ENCODE measurements at places on chromosomes 6 and 20.

GRCh38 chr20:35490736-35491181 is 35.4 kb downstream of the CEP250 start:
- DNase-seq = no peak

DNA sequence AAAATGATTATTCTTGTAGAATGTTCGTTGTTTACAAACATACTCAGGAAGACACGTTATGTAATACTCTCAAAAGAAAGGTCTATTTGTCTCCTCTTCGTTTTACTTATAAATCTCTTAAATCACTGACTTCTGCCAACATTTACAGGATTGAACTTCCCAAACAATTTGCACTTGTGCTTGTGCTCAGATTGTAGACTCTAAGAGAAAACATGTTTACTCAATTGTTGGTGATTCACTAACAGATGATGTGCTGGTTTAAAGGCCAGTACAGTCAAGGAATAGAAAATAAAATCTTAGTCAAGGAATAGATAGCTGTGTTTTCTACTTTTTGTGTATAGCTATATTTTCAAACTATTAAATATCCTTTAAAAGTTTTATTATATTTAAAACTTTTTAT is 172.8 kb downstream of the GJA1 start:
- DNase-seq = no peak

GRCh38 chr6:105591053-105591452 is 188.2 kb upstream of the PREP start:
- peak; percentile 75 for DNase-seq

DNA sequence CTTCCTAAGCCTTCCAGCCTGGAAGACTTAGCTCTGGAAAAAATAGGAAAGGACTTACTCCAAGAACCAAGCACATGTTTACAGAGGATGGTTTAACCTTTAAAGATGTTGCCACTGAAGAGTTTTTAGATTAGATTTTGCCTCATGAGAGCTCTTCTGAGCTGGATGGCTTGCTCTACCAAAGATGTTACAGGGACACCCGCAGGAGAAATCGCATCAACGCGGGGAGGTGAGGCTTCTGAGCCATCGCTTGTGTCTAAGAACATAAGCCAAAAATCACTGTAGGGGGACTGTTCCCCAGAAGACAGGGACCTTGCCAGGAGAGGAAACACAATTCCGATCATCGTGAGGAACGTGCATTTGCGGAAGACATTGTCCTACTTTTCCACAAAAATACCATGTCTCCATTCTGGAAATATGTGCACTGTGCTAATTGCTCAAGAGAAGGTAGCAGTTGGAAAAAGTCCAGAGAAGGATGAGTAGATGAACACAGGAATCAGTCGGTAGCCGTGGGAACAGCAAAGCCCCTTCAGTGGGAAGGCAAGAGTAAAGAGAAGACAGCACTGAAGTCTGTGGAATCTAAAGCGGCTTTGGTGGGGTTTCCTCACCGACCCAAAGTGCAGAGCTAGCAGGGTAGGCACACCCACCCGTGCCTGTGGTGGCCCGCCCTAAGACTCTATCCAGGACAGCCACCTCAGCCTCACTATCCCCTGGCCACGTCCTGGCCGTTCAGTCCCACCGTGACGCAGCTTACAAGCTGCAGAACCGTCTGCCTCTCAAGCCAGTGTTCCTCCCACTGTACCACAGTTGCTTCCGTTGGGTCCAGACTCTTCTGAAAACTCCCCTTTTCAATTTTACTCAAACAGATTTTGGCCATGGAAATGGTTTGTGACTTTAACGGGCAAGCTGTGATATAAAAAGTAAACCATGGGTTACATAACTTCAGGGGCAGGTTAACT is 334.8 kb downstream of the NRN1 start:
- no peak for DNase-seq

DNA sequence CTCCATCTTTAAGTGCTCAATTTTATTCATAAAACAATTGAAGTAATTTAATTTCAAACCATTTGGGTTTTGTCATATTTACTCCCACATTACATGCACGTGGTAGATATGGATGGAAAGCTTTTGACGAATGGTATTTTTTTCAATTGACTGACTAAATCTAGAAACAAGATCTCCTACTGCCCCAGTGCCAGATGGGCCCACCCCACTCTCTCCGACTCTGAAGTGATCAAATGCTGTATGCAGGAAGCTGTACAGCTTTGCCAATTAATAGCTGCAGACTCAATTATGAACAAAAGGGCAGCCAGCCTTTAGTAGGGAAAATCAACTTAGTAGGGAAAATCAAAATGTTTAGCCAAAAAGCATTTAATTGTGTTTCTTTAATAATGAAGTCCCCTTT is 46.2 kb downstream of the PACRG start:
- DNase-seq = no peak

DNA sequence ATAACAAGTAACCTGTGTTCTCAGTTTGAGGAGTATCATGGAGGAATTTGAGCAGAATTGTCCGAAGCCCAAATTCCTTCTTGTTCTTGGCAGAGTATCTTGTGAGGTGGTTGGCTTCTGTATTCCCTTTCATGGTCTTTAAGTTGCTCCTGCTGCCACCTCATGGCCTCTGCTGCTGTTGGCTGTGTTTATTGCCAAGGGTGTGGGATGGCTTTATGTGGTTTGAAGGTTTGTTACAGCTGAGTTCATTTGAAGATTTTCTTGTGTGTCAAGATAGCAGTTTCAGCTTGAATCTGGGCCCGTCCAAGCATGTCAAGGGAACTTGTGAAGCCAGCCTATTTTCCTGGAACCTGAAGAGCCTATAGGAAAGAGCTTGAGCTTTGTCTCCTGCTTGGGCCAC is 20.2 kb upstream of the TTK start:
- DNase-seq = no peak

DNA sequence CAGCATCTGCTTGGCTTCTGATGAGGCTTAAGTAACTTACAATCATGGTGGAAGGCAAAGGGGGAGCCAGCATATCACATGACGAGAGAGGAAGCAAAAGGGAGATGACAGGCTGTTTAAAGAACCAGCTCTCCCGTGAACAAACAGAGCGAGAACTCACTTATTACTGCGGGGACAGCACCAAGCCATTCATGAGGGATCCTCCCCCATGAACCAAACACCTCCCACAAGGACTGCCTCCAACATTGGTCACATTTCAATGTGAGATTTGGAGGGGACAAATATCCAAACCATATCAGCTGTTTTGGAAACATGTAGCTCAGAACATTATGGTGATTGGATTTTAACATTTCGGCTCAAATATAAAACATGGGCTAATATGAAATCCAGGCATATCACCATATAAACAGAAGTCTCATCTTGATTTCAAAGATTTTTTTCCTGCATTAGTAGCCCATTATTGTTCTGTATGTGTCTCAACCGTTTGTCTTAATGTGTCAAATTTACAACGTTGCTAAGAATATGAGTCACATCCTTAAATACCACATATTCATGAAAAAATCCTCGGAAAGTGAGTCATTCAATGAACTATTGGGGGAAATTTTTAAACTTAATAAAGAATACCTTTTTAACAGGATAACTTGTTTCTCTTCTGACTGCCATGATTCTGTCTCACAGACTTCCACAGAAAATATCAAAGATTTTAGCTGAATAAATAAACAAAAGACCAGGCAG is 894.3 kb downstream of the TFAP2A start:
- no peak for DNase-seq

DNA sequence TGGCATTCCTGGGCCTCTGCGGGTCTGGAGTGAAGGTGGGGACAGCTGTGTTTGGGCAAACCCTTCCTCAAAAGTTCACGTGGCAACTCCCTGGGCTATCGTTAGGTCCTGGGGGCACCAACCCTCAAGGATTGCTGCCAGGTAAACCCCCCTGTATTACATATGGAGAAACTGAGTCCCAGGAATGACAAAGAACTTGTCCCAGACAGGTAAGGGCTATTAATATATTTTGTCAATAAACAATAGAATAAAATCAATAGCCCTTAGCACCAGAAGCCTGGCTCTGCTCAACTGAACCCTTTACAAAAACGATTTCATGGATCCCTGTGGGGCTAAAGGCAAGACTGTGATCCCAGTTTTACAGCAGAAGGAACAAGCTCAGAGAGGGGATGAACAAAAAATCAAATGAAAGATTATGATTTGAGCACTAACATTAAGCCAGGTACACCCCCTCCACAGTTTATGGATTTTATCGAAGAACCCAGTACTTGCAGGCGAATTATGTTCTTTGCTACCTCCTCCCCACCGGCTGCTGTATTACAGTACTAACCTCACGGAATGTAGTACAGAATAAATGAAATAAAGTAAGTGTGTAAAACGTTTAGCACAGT is 2.7 kb downstream of the ID1 start:
- DNase-seq = no peak

DNA sequence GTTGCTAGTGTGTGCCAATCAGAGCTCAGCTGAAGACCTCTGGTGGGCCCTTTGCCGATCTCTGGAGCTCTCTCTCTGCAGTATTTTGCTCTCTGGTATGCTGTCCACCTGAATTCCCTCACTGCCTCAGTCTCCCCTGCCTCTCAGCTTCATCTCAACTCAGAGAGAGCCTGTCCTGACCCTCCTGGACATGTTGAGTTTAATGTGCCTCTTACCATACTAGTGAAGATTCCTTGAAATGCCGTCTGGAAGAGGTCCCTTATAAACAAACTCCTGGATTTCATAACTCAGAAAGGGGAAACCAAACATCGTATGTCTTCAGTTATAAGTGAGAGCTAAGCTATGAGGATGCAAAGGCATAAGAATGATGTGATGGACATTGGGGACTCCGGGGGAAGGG is 231.1 kb upstream of the ZNF217 start:
- no peak for DNase-seq

DNA sequence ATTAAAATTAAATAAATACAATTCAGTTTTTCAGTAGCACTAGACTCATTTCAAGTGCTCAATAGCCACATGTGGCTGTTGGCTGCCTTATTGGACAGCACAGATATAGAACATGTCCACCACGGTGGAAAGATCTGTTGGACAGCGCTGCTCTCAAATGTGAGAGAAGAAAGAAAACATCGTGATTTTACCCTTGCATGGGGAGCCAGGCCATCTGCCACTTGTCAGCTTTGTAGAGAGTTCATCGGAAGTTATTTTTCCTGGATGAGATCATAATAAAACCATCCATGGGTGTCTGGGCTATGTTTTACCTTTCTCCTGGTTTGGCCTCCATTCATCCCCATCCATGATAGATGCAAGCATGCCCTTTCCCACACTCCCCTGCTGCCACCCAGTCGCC is 5.8 kb upstream of the KIF3B start:
- DNase-seq = no peak

GRCh38 chr6:156808287-156808686 is 31.1 kb downstream of the ARID1B start:
- DNase-seq = no peak

GRCh38 chr6:22666586-22666985 is 97.2 kb downstream of the HDGFL1 start:
- no peak for DNase-seq

DNA sequence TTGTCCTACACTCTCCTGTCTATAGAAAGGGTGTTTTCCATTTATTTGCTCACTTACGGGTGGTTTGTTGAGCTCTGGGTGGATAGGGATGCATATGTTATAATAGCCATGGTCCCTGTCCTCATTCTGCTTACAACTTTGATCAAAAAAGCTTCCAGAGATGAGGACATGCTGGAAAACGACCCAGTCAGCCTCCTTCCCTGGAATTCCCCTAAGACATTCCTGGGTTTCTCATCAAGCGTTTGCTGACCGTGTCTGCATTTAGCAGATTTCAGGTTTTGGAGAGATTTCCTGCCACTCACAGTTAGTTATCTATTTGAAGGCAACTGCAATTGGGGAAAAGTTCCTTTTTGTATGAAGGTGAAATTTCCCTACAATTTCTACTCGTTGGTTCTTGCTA is 152.8 kb upstream of the AFDN start:
- no peak for DNase-seq

DNA sequence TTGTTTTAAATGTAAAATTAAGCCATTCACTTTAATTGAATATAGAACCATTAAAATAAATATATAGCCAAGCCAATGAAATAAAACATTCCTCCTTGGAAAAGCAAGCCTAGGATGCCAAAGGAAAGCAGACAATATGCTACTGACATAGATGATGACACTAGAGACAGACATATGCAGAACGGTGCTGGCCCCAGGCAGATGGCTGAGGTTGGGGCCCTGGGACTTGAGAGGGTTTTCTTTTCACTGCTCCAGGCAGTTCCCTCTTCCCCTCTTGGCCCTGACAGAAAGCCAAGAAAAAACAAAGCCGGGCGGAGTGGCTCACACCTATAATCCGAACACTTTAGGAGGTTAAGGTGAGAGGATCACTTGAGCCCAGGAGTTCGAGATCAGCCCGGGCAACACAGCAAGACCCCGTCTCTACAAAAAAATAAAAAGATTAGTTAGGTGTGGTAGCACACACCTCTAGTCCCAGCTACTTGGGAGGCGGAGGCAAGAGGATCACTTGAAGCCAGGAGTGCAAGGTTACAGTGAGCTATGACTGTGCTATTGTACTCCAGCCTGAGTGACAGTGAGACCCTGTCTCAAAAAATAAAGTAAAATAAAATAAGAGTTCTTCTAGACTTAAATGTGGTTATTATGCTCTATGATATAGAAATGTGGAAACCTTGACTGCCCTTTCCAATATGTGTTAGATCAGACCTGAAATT is 31.2 kb downstream of the FASTKD5 start:
- no peak for DNase-seq

- DNase-seq = no peak
Observed at GRCh38 chr6:9766240-9766915, 648.5 kb downstream of the TFAP2A start.

- DNase-seq = no peak
Observed at GRCh38 chr6:150169609-150170008, 26.8 kb downstream of the PPP1R14C start.

DNA sequence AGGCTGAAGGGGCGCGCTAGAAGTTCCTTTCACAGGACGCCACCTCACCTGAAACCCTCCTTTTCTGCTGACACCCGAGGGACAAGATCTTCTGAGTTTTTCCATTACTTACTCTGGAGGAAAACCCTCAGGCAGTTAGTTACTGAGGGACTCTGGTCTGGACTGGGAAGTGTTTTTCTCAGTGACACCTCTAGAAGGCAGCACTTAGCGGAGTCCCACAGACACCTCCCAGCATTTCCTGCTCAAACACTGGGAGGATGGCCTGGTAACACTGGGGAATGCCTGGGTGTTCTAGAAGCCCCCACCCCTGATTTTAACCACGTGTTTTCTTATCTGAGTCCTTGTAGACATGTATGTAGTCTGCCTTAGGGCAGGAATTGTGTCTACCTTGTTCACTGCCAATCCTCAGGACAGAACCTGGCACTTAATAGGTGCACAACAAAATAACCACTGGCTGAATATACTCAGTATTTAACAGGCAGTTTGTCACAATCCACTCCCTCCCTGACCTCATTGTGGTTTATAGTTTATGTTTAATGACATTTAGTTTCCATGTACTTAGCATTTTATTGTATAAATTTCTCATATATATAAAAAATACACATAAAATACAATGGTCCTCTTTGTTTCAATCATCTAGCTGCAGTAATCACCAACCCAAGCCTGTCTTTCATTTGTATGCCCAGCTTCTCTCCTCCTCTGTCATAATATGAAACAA is 4.8 kb downstream of the GSTA3 start:
- no peak for DNase-seq

All from large intestine (tissue), 12 donors.